Right lobe of liver (tissue), 6 donors: ENCODE measurements at places on chromosomes 12 and 14. TPM values are rescaled to one million over a fixed set of nuclear protein-coding genes. Genes with fewer than 3 reads are reported as not detected.

DNA sequence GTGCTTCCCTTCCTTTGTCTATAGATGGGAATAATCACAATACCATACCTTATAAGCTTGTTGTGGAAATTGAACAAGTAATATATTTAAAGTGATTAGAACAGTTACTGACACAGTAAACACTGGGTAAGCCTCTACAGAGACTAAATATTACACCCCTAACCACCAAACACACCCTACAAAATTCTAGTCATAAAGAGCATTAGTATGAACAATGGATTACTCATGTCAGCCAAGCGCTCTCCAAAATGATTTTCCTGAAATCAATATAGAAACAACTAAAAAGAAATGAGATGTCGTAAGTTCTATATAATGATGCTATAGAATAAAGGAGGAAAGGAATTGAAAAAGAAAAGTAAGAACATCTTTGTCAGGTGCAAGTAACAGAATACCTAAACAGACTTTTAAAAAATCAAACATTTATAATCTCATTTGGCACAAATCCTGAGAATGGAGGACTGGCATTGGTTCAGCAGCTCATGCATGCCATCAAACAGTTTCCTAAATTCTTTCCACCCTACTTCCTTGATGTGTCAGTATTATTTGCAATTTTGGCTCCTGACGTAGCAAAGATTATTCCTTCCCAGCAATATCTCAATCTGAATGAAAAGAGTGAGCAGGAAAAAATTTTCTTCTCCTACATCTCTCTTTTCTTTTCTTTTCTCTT is 118.0 kb downstream of the SINHCAF start:
- DNase-seq = no peak

LBHD2 gene
- total RNA-seq = not detected

- peak; percentile 79 for DNase-seq
Observed at GRCh38 chr12:54360717-54361456, 3.4 kb downstream of the GPR84 start.

- DNase-seq = no peak
Observed at GRCh38 chr12:51910168-51910567, 2.9 kb downstream of the ACVRL1 start.

RHEBL1 gene
- total RNA-seq = 0.17 TPM

GRCh38 chr14:48944809-48945208 is 641.4 kb downstream of the RPS29 start:
- no peak for DNase-seq

- no peak for DNase-seq
Observed at GRCh38 chr12:107467716-107468115, 217.9 kb upstream of the PWP1 start.

- no peak for DNase-seq
Observed at GRCh38 chr14:75230140-75230792, 48.4 kb upstream of the FOS start.

KRT72 gene
- total RNA-seq = not detected

BCL2L14 gene
- total RNA-seq = not detected

GRCh38 chr12:47238669-47239114 is 158.9 kb upstream of the AMIGO2 start:
- DNase-seq = no peak

DNA sequence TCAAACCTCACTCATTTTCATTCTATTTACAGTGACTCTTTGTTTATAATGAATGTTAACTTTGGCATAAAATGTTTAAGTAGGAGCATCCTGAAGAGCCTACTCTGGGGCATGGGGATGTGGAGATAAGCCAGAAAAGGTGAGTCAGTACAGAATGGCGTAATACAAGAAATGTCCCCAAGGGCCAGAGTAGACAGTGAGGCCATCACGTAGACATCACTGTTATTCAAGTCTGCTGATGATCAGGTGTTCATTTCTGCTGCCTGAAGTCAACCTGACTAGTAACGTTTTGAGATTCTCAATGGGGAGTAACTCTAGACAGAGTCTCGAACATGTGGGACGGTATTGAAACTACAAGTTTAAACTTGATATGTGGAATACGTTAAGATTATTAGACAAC is 47.6 kb upstream of the PKP2 start:
- DNase-seq = no peak

LTBR gene
- total RNA-seq = 193 TPM

SOAT2 gene
- 0.62 TPM for total RNA-seq

GRCh38 chr12:7637615-7638014 is 28.1 kb downstream of the APOBEC1 start:
- DNase-seq = no peak

GRCh38 chr14:68469208-68469713 is 323.6 kb downstream of the ZFP36L1 start:
- DNase-seq = no peak

DNA sequence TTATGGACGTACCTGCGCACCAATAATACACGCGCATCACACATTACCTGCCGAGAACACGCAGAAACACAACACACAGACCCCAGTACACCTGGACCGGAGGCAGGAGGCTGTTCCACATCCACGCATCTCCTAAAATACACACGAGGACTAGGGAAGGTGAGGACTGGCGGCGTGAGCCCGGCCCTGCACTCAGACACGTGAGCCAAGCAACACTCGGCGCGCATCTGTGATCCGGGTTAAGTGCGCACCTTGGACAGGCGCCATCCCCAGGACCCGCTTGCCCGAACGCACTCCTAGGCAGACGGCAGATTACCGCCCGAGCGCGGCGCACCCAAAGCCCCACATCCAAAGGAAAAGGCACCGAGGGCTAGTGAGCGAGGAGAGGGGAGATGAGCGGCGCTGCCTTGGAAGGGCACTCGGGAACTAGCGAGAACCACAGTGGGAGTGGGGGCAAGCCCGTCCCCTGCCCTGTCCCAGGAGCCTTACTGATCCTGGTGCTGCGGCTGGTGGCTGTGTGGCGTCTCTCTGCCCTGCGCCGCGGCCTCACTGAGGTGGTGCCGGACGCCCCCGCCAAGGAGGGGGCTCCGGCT is 417 bp downstream of the GLS2 start:
- peak; percentile 82 for DNase-seq

DNA sequence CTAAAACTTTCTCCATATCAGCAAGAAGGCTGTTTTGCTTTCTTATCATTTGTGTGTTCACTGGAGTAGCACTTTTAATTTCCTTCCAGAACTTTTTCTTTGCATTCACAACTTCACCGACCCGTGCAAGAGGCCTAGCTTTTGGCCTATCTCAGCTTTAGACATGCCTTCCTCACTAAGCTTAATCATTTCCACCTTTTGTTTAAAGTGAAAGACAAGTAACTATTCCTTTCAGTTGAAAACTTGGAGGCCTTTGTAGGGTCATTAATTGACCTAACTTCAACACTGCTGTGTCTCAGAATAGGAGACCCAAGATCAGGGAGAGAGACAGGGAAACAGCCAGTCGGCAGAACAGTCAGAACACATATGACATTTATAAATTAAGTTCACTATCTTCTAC is 39.3 kb downstream of the BBS10 start:
- no peak for DNase-seq

DNA sequence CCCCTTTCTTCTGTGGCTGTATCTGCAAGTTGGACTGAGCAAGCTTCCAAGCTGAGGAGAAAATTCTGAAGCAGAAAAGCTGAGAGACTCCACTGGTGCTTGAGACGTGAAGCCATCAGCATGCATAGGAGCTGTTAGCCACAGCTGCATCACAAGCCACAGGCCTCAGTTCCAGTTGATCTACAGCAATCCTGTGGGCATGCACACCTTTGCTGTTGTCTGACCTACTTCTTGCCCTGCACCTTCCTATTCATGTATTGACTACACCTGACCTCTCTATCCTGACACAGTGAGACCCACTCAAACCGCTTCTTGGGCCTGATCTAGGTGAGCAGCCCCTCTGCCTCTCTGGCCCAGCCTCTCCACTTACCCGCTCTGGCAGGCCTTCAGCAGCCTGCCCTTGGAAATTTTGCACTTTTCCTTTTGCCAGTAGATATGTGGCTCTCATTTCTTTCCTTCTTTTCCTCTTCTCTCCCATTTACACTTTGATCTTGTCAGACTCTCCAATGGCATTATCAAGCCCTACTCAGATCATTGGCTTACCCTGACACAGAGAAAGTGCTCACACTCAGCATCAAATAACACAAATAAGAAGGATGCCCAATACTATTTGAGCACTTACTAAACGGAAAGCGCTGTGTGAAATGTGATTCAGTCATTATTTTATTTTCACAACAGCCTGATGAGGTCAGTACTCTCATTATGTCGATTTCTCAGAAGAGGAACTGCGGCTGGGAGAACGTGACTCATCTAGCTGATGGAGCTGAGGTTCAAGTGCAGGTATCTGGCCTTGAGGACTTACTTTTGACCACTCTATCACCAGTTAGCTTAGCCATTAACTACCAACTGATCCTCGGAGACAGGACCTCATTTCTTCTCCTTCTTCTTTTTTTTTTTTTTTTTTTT is 21.9 kb upstream of the PTGR2 start:
- DNase-seq = no peak

- no peak for DNase-seq
Observed at GRCh38 chr12:48793696-48794095, 4.8 kb upstream of the ADCY6 start.

- no peak for DNase-seq
Observed at GRCh38 chr14:51602310-51602709, 49.4 kb upstream of the FRMD6 start.

- no peak for DNase-seq
Observed at GRCh38 chr12:11885261-11886038, 185.3 kb upstream of the BCL2L14 start.
